ENCODE measurements at places on chromosomes 7 and 10. TPM values are rescaled to one million over a fixed set of nuclear protein-coding genes. Genes with fewer than 3 reads are reported as not detected.

Gene ABHD11
- 16.3 TPM for polyA plus RNA-seq

Gene ZNF862
- 6.0 TPM for polyA plus RNA-seq

Gene BAMBI
- polyA plus RNA-seq: 4.9 TPM

Gene OR2A12
- not detected for polyA plus RNA-seq
